Heart right ventricle (tissue), 16 donors: ENCODE measurements at places on chromosomes 12 and 14. TPM values are rescaled to one million over a fixed set of nuclear protein-coding genes. Genes with fewer than 3 reads are reported as not detected.

- DNase-seq: no peak
Observed at GRCh38 chr12:103877288-103877687, 36.3 kb upstream of the NT5DC3 start.

DNA sequence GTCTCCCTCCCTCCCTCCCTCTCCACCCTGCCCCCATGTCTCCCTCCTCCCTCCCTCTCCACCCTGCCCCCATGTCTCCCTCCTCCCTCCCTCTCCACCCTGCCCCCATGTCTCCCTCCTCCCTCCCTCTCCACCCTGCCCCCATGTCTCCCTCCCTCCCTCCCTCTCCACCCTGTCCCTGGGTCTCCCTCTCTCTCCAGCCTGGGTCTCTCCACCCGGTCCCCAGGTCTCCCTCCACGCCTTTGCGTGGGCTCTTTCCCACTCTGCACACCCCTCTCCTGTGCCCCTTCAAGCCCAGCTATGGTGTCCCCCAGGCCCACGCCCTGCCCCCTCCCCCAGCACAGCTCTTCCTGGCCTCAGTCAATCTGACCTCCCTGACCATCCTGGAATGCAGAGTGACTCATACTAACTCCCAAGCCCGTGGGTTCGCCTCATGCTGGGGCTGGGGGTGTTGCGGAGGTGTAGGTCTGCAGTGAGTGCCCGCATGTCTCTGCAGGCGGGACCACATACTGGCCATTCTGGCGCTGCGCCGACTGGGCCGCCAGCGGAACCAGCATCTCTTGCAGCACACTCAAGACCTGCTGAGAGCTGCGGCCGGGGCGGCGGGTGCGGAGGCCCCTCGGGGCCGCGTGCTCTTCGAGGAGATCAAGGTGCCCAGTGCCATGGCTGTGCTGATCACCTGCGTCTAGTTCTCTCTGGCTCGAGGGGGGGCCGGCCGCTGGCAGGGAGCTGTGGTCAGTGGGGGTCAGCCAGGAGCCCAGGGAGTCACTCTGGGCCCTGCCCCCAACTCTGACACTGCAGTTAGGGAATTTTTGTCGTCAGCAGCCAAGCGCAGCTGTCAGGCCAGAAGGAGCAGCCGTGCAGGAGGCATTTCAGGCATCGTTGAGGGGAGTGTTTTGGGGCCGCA lies 13.5 kb upstream of the TNFAIP2 start:
- DNase-seq: peak; percentile 38

DNA sequence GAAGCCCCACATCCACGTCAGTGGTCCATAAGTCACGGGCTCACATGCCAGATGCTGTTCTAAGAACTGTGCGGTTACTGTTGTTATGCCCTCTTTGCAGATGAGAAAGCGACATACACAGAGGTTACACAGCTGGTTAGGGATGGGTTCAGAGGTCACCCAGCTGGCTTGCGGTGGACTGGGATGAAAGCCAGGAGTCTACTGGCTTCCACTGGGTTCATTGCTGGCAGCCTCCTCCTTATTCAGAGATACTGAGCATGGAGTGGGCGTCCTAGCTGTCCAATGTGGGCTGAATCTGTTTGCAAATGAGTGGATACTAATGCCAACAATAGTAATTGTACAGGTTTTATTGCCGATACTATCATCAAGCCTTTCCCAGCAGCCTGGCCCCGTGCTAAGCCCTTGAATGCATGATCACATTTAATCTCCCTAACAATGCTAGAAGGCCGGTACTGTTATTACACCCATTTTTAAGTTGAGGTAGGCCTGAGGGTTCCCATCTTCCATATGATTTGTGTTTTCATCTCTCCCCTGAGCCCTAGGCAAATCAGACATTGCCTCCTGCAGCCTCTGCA lies 129.1 kb downstream of the PLXNC1 start:
- DNase-seq: no peak

DNA sequence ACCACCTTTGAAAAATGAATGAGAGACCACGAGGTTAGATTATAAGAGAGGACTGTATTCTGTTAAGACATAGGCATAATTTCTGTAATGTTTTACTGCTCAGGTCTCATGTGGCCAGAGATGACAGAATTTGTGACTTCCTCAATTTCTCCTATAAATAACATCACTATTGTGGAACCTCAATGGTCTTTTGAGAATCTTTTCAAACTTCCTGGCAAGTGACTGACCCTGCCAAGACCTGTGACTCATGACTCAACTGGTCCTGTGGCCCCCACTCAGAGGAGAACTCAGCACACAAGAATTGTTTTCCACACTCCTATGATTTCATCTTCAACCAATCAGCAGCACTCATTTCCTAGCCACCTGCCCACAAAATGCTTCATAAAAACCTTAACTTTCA lies 508.2 kb upstream of the ATP2B1 start:
- DNase-seq: peak; percentile 13

- DNase-seq: no peak
Observed at GRCh38 chr14:59356312-59356711, 108.9 kb downstream of the GPR135 start.

GRCh38 chr12:55842681-55843429 lies at the start of gene MMP19:
TSS of gene MMP19 (minus strand) at chr12:55842936. CDS start at chr12:55842830, 106 bp downstream.
- no peak for DNase-seq

- DNase-seq: no peak
Observed at GRCh38 chr14:73476451-73476931, 14.2 kb upstream of the RIOX1 start.

DNA sequence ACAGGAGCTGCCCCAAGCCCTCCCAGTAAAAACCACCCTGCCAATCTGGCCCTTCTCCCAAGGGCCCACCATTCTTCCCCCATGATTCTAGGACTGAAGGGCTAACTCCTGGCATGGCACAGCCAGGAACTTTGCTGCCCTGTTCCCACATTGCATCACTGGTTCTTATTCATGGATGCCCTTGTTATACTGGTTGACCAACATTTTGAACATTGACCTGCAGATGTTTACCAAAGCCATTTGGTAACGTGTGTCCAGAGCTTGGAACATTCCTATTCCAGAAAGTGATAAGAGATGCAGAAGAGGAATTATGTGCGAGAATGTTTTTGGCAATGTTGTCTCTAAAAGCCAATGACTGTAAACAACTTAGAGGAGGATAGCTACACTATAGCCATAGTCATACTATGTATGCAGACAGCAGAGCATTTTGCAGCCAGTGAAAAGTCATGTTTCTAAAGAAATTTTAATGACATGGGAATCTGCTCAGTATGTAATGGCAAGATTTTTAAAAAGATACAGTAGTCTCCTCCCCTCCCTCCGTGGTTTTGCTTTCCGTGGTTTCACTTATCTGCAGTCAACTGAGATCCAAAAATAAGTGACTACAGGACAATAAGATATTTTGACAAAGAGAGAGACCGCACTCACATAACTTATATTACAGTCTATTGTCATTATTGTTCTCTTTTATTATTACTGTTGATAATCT lies 108.8 kb downstream of the DAAM1 start:
- DNase-seq: no peak

- no peak for DNase-seq
Observed at GRCh38 chr12:108938247-108938924, 58.5 kb downstream of the DAO start.

DNA sequence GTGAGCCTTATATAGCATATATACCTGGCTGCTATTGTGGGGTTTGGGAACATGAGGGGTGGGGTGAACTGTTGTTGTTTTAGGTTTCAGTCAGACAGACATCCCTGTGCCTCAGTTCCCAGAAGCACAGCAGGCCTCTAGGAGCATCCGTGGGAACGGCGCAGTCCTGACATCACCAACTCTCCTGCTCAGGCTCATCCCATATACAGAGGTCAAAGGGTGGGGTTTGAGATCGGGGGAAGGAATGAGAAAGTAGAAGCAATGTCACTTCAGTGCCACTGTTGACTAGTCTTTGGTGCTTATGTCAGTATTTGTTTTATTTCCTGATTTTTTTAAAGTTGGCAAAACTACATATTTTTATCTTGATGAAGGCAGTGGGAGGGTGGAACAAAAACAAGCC lies 43.1 kb upstream of the A2ML1 start:
- no peak for DNase-seq

- DNase-seq: no peak
Observed at GRCh38 chr12:121250359-121250758, 40.4 kb downstream of the P2RX4 start.

GRCh38 chr14:54354096-54354495 lies 42.7 kb upstream of the CDKN3 start:
- DNase-seq: no peak

DNA sequence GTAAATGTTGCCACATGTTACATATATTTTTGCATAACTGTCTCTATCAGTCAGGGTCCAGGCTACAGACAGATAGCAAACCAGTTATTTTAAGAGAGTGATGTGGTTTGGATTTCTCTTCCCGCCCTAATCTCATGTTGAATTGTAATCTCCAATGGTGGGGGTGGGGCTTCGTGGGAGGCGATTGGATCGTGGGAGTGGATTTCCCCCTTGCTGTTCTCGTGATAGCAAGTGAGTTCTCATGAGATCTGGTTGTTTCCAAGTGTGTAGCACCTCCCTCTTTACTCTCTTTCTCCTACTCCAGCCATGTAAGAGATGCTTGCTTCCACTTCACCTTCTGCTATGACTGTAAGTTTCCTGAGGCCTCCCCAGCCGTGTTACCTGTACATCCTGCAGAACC lies 704.2 kb upstream of the TBX3 start:
- DNase-seq: no peak

GRCh38 chr12:4874671-4875070 lies 35.0 kb upstream of the KCNA1 start:
- DNase-seq: no peak

DNA sequence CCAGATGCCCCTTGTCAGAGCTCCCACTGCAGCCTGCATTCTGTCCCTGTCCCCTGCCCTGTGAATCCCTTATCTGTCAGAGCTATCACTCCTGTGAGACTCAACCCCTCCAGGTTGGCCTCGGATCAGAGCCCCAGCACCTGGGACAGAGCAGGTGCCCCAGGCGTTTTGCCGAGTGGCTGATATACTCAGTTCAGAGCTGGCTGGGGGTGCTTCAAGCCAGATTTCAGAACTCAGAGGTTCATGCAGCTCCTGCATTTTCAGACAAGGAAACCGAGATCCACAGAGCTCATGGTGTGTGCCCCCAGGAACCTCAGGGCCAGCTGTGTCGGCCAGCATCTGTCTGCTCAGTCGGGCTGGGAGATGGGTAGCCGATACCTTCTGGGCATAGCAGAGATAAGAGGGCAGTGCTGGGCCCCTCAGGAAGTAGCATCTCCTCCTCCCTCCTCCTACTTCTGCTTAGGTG lies 228.0 kb upstream of the RTL1 start:
- DNase-seq: no peak

GRCh38 chr14:37197421-37198272 lies at the start of gene MIPOL1:
TSS of gene MIPOL1 (plus strand) at chr14:37197937. CDS start at chr14:37247889, 49,952 bp downstream.
- peak; percentile 88 for DNase-seq

DNA sequence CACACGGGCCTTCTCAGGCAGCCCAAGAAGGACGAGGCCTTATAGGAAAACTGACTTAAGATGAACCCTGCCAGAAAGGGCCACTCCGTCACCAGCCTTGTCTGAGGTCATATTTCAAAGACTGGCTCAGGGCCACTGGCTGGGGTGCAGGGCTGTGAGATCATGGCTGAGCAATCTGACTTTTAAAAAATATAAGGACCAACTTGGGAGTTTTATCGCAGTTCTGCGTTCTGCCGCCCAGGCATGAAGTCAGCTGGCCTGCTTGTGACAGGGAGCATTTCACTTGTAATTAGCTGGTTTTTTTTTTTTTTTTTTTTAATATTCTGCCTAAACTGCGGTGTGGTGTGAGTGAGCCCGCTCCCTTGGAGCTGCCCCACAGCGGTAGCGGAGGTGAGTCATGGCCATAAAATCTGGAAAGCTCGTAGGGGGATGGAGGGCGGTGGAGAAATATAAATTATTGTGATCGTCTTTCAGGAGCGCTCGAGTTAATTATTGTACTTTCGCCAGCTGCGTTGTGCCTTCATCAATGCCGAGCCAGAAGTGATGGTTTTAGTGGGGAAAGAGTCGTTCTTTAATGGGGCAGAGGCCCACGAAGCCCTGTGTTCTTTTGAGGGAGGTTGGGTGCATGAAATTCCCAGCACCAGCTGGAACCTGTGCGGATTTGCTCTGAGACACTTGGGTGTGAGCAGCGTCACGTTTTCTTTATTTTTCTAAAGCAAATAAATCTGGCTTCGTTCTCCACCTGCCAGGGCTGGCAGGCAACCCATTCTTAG lies 231.9 kb downstream of the C12orf75 start:
- peak; percentile 15 for DNase-seq

- DNase-seq: no peak
Observed at GRCh38 chr14:55858604-55859003, 259.6 kb upstream of the PELI2 start.

Gene KRT71
- not detected for total RNA-seq

Gene P2RX2
- total RNA-seq: not detected

Gene KLRD1
- 0.81 TPM for total RNA-seq

Gene SMCO2
- total RNA-seq: not detected

Gene FKBP4
- total RNA-seq: 54.5 TPM

Gene C1QL4
- not detected for total RNA-seq

Gene DBX2
- total RNA-seq: not detected

Gene ZFHX2
- 1.3 TPM for total RNA-seq
